Mesenteric fat pad (tissue), 1 donor: ENCODE measurements at places on chromosomes 6 and 20. TPM values are rescaled to one million over a fixed set of nuclear protein-coding genes. Genes with fewer than 3 reads are reported as not detected.
A peak's percentile ranks its signal among the peaks of the same experiment; 100 is the strongest.

DNA sequence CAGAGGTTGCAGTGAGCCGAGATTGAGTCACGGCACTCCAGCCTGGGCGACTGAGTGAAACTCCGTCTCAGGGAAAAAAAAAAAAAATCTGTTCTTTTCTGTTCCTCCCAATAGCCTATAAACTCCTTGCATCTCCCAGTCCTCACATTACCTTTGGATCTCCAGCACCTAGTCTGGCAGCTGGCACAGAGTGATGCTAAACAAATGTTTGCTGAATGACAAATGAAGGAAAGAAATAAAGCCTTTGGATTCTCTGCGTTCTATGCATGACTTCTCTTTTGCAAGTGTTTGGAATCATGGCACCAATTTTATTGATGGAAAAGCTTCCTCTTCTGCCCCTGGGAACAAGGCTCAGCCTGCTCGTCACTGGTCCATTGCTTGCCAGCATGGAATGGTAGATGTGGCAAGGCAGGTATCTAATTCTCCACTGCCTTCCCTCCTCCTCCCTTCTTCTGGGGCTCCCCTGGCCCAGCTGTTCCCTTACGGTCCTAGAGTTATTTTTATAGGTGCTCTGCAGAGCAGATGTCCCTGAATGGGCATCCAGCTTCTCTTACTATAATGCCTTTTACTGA, 53.6 kb upstream of the FYN start:
- no peak for DNase-seq

DNA sequence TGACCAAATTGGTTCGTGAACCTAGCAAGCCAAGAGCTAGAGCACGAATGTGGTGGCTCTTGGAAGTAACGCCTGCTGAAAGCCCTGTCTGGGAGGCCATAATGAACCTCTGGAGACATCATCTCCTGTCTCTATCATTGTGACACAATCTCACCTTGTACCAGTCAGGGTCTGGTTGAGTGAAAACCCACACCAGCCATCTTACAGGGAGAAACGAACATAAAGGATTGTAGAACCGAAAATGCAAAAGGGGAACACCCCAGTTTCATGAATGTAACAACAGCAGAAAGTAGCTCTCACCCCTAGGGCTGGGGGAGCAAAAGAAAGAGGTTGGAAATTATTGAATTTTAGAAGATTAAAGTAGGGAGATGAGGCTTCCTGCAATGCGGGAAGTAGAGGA, 50.9 kb upstream of the TAB2 start:
- DNase-seq = no peak

- no peak for DNase-seq
Measured at GRCh38 chr6:40439026-40439800, 148.0 kb downstream of the LRFN2 start.

DNA sequence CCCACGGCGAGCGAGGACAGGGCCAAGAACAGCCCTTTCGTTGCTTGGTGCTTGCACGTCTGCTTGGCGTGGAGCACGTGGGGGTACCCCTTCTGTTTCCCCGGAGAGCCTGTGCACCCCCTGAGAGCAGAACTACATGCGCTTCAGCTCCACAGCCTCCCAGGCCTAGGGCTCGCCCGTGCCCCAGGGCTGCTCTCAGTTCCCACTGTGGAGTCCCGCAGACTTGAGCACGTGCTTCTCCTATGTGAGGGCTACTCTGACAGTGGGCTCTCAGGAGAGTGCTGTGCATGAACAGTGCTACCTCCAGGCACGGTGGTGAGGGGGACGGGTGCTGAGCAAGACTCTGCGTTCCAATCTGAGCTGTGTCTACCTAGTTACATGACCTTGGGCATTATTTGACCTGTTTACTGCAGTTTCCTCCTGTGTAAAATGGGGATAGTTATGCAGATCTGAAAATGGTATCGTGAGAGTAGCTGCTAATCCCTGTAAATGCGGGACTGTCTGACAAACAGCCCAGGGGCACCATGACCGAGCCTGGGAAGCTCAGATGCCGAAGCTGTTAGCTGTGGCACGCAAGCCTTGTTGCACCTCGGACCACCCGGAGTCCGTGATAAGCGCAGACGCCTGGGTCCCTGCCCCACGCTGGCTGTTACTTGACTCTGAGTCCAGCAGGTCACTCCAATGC, 82.4 kb downstream of the IRF4 start:
- DNase-seq = no peak

DNA sequence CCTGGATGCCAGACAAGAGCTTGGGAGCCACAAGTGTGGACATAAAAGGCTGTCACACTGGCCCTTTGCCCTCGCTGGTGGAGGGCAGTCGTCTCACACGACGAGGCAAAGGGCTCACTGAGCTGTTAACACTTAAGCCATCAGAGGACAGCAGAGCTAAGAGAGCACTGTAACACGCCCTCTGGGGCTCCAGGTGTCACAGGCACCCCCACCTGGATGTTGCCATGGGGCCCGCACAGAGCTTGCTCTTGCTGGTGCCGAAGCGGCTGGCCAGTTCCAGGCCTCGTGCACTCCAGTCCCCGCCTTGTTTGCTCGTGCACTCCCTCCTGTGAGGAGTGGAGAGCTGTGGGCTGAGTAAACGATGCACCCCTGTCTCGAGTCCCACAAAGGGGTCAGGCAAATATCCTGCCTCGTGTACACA, 37.4 kb downstream of the SLC35D3 start:
- no peak for DNase-seq

DNA sequence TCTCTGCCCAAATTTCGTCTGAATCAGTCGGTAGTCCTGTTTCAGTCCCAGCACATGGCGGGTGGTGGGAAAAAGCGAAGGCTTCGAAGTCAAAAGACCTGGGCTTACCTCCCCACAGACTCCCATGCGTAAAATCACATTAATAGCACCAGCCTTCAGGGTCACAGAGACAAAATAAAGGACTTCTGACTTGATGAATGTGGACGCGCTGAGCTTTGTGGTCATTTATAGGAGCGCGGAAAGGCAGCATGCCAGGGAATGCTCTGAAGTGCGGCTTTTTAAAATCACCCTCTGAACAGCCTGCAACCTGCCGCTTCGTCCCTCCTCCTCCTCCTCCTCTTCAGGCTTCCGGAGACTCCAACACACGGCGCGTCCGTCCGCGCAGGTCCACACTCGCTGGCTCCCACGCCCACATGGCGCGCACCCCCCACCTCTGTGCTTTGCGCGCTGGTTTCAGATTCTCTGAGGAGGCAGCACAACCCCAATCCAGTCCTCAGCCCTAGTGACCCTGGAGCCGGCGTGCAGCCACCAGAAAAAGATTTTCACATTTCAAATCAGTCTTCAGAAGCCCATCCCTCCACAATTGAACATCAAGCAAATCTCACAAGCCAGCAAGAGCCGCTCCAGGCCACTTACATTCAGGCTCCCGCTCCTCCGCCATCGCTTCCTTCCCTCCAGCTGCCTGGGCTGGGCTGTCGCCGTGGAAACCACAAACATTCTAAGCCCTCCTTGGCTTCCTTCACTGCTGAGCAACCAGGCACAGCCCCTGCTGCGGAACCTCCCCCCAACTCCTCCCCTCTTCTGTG, at the start of gene C6orf118:
Gene C6orf118, minus strand, starts transcription at position 680 of the 806 bp plus-strand sequence. Its CDS starts 19 bp downstream, at position 661.
- DNase-seq = no peak

DNA sequence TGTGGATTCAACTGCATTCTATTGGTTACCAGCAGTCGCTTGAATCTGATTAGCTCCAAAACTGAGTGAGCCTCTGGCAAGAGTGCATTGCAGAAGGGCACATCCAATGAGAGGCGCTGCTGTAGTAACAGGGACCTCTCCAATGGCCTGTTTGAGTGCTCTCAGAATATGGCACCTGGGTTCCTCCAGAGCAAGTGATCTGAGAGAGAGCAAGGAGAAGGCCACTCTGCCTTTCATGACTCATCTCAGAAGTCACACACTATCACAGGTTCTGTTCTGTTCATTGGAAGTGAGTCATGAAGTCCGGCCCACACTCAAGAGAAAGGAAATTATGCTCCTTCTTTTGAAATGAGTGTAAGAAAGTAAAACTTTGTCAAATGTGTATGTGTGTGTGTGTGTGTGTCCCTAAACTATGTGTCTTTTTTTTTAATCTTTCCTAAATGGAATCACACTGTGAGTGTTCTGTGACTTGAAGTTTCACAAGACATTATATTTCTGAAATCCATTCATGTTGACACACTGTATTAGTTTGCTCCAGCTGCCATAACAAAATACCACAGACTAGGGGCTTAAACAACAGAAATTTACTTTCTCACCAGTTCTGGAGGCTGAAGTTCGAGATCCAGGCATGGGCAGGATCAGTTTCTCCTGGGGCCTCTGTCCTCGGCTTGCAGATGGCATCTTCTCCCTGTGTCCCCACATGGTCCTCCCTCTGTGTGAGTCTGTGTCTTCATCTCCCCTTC, 138.3 kb upstream of the CDYL start:
- DNase-seq = no peak

GRCh38 chr20:33482581-33482980, 7.3 kb upstream of the CBFA2T2 start:
- no peak for DNase-seq

GRCh38 chr6:44761046-44761445, 373.5 kb downstream of the CDC5L start:
- no peak for DNase-seq

GRCh38 chr20:5279661-5280060, 37.1 kb downstream of the PROKR2 start:
- DNase-seq = no peak

- no peak for DNase-seq
Measured at GRCh38 chr6:79280756-79281155, 46.3 kb upstream of the HMGN3 start.

- DNase-seq = no peak
Measured at GRCh38 chr6:15620611-15621010, 42.2 kb downstream of the DTNBP1 start.

DNA sequence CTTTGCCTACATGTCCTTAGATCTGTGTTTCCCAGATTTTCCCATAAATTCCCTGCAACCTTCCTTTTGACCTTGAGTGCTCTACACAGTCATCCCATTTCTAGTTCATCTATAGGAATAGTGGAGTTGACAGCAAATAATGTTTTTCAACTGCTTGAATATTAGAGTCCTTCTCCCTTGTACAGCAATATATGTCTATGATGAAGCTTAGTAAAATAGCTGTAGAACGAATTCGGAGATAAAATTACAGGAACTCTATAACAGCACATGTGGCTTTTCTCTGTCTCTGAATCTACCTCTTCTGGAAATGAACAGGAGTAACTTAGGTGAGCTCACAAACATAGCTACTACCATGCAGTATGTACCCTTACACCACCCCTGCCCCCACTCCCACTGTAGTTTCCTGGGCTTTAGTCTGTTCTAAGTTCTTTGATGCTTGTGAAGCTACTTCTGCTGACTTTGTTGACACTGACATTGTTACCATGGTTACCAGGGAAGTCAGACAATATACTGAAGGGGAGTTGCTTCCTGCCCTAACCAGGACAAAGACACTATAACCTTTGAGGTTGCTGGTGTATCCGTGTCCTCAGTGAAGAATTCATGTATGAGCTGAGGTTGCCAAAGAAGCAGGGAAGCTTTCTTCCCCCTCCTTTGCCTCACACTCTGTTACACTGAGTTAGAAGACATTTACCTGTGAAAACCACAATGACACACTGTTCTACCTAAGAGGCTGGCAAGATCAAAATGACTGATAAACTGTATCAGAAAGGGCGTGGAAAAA, 35.8 kb upstream of the SHLD1 start:
- no peak for DNase-seq

DNA sequence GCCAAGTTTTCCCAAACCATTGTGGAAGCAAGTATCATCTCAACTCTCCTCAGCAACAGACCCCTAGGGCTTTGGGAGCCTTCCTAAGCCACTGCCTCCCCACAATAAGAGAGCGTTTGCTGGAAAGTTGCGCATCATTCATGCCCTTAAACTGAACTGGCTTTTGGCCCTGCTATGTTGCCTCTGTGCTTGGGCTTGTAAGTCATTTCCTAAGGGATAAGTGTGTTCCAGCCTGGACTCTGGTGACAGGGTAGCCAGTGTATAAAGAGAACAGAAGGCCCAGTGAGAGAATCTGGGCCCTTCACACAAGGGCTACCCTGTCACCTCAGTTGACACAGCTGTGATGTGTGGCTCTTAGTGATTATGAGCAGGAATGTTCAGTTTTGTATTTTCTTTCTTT, 77.8 kb downstream of the COL9A1 start:
- DNase-seq = no peak

DNA sequence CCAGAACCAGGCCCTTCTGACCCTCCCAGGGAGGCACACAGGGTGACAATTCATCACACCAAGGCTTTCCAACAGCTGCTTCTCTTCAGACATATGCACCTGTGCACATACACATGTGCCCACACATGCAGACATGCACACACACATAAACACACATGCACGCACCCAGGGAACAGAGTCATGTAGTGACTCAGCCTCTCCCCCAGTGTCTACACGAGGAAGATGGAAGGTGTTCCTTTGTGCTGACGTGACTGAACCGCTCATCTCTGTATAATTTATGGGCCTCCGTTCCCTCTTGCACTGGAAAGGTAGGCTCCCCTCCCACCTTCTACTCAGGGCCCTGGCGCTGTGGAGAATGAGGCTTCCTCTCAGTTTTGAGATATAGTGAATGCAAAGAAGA, 23.8 kb upstream of the PLEKHG1 start:
- no peak for DNase-seq

GRCh38 chr6:41470331-41471063, 75.7 kb upstream of the FOXP4 start:
- peak; percentile 92 for DNase-seq

- no peak for DNase-seq
Measured at GRCh38 chr6:101597693-101598092, 204.2 kb downstream of the GRIK2 start.

- DNase-seq = no peak
Measured at GRCh38 chr6:70753870-70754380, 86.2 kb downstream of the SMAP1 start.

MUCL3 gene
- total RNA-seq = not detected

CTSZ gene
- 277 TPM for total RNA-seq

MRAP2 gene
- 0.16 TPM for total RNA-seq

ULBP3 gene
- total RNA-seq = 3.0 TPM

THBS2 gene
- total RNA-seq = 270 TPM

GTSF1L gene
- not detected for total RNA-seq

ANKRD66 gene
- total RNA-seq = not detected

TMEM14C gene
- total RNA-seq = 84.8 TPM

MAS1 gene
- total RNA-seq = not detected
